ENCODE measurements at places on chromosomes 5 and 9. TPM values are rescaled to one million over a fixed set of nuclear protein-coding genes. Genes with fewer than 3 reads are reported as not detected.

GRCh38 chr5:16750445-16750844, 133.6 kb upstream of the RETREG1 start:
- no peak for DNase-seq

- no peak for DNase-seq
Measured at GRCh38 chr5:146016764-146017484, 80.5 kb downstream of the SH3RF2 start.

- no peak for DNase-seq
Measured at GRCh38 chr5:127586811-127587210, 62.1 kb upstream of the CTXN3 start.

DNA sequence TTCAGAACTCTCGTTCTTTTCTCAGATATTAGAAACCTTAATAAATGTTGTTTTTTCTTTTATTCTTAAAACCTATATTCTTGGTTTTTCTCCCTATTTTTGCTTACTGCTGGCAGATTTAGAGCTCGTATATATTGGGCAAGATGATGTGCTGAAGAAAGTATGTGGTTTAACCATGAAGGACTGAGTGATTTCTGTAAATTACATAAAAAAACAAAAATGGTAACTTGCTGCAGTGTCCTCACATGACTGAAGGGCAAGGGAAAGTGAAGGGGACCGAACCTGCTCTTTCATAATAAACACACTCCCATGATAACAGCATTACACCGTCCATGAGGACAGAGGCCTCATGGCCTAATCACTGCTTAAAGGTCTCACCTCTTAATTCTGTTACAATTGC, 393.8 kb upstream of the ZNF608 start:
- no peak for DNase-seq

DNA sequence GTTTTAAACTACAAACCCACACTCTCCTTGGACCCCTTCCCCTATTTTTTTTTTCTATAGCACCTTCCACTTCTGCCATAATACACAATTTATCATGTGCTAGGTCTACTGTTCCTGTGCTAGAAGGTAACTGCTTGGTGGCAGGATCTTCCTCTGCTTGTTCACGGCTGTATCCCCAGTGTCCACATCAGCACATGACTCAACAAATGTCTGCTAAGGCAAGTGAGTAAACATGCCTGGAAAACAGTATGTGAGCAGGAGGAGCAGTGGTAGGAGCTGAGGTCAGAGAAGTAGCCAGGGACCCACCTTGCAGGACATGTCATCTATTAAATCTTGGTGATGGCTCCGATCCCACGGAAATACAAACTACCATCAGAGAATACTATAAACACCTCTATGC, 79.4 kb downstream of the AUH start:
- no peak for DNase-seq

- no peak for DNase-seq
Measured at GRCh38 chr9:132249123-132249522, 87.3 kb downstream of the NTNG2 start.

GRCh38 chr9:123235448-123235847, 32.9 kb downstream of the STRBP start:
- DNase-seq, result no peak

GRCh38 chr5:91642581-91642980, 259.5 kb upstream of the ARRDC3 start:
- DNase-seq, result no peak

DNA sequence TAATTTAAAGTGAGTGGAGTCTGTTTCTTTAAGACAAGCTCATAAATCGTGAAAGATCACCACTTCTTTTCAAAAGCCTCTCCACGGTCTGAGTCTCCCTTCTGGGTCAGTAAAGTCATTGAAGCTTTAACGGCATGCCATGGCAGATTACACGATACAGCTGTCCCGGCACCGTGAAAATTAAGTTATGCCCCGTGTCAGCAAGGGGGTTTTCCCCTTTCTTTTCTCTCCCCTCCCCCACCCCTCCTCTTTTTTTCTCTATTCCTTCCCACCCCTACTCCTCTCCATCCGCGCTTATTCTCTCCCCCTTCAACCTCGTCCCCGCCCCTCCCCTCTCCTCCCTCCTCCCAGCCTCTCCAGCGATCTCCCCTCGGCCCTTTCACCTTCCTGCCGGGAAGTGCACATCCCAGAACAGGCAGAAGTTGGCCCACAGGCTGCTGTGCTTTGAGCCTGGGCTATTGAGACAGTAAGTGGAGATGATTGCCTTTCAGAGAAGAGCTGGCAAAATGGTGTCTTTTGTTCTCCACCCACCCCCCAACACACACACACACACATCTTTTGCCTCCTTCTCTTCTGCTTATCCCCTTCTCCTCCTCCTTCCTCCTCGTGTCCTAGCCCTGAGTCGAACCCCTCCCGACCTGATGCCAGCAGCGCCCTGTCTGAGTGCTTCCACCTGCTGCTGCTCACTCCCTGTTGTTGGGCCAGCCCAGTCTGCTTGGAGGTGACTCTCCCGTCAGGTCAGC, 44.1 kb downstream of the GAS1 start:
- no peak for DNase-seq

DNA sequence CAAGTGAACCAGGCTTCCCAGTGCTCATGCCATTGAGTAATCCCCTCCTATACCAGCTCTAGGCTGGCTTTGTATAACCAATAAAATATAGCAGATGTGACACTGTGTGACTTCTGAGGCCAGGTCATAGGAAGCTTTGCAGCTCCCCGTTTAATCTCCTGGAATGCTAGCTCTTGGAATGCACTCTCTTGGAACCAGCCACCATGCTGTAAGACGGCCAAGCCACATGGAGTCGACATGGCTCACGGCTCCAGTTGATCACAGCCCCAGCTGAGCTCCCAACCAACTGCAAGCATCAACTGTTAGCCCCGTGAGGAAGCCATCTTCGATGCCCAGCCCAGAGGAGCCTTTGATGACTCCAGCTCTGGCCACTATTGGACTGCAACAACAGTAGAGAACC, 74.5 kb downstream of the SH3TC2 start:
- DNase-seq, result no peak

GRCh38 chr9:5622016-5622415, 6.9 kb upstream of the RIC1 start:
- DNase-seq, result no peak

- peak; percentile 92 for DNase-seq
Measured at GRCh38 chr5:98763001-98763630, 10.3 kb upstream of the RGMB start.

- no peak for DNase-seq
Measured at GRCh38 chr5:174425271-174425963, 299.0 kb upstream of the MSX2 start.

DNA sequence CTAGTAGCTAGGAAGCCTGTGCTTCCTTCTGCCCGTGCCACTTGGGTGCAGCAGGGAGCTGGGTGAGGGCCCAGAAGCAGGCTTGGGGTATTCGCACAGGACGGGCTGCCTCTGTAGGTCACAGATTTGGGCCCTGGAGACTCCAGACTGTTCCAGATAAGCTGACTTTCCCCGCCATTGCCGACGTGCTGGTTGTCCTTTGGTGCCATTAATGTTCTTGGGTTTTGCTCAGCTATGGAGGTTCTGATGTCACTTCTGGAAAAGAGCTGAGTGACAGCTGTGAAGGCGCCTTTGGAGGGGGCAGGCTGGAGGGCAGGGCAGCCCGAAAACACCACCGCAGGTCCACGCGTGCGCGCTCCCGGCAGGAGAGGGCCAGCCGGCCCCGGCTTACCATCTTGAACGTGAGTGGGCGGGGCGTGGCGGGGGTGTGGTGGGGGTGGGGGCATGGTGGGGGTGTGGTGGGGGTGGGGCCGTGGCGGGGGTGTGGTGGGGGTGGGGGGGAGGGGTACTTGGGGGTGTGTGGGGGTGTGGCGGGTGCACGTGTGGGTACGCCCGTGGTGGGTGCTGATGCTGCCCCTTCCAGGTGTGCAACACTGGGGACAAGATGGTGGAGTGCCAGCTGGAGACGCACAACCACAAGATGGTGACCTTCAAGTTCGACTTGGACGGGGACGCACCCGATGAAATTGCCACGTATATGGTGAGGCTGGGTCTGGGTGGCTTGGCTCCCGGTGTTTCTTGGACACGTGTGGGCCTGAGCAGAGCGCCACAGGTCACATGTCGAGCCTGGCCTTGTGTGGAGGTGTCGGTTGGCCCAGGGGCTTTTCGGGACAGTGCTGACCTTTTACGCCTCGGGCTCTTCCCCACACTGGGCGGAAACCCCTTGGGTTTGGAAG, 79.6 kb downstream of the WNK2 start:
- no peak for DNase-seq

- DNase-seq, result no peak
Measured at GRCh38 chr5:90901261-90901660, 342.7 kb downstream of the ADGRV1 start.

GRCh38 chr9:89939181-89939580, 334.4 kb downstream of the GADD45G start:
- DNase-seq, result no peak

- no peak for DNase-seq
Measured at GRCh38 chr5:12246036-12246435, 341.8 kb upstream of the CTNND2 start.

DNA sequence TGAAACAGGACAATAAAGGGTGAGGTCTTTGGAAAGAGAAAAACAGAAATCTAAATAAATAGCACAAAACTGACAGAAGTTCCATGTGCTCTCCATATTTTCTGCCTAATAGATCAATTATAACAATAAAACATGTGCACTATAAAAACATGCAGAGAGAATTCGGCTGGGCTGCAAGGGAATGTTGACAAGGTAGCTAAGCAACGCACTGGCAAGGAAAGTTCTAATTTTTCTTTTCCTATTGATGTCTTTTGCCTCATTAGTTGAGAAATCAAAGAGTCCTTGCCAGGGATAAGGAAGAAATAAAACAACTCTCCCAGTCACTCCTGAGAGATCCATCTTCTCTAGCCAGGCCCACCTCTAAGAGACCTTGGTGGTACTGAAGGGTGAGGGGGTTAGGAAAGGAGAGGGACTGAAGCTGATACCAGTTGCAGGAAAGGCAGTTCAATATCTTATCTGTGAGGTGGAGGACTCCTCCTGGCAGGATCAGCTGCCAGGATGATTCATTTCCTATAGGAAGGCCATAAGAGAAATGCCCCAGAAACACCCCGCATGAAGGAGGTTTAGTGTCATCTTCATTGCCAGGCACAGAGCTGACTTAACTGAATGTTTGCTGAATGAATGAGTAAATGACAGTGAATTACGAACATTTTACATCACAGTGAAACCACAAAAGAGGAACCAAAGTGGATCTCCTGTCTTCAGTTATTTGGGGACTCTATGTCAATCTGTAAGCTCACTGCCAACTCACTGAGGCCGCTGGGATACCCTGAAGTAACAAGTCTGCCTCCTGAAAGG, 63.7 kb upstream of the IFNK start:
- no peak for DNase-seq

DNA sequence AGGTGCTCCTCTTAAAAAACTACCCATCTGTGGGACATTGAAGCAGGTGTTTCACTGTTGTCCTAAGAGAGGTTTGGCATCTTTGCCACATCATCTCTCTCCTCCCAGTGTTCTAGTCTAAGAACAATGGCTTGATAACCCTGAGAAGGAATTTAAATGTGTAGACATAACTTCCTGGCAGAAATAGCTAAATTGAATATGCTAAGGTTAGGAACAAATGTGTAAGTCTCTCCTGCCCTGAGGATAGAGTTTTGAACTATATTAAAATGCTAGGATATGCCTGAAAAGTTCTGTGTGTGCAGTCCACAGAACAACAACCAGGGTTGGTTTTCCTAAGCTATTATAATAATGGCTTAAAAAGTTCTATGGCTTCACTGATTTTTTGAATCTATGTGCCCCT, 106.6 kb downstream of the LRRC70 start:
- no peak for DNase-seq

- DNase-seq, result peak; percentile 97
Measured at GRCh38 chr5:170491479-170491878, 12.3 kb upstream of the KCNIP1 start.

DNA sequence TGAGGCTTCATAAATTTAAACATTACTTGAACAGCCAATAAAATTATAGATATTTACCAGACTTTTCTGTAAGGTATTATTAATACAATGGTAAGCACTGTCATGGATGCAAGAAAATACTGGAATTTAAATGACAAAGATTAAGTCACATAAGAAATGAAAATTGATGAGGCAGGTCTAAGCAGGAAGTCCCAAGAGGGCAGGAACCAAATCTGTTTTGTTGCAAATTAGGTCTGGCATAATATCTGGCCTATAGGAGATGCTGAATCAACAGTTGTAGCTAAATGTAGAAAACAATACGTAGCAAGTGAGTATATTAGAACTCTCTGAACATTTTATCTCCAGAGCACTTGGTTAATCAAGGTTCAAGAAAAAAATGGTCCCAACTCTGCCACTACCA, 142.5 kb downstream of the EBF1 start:
- DNase-seq, result no peak

DNA sequence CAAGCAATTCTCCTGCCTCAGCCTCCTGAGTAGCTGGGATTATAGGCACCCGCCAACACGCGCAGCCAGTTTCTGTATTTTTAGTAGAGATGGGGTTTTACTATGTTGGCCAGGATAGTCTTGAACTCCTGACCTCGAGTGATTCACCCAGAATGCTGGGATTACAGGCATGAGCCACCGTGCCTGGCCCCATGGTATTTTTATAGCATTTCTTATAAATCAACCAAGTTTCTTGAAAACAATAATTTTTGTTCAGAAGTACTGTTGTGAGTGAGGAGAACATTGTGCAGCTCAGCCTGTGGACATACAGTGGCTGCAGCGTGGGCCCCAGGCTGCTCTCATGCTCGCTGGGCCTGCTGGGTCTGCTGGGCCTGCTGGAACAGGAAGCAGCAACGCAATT, 45.3 kb downstream of the MAP1B start:
- DNase-seq, result no peak

- peak; percentile 89 for DNase-seq
Measured at GRCh38 chr5:176530983-176531901, 6.0 kb downstream of the RNF44 start.

The CA9 gene
- total RNA-seq, result not detected

The SPEF2 gene
- not detected for total RNA-seq

The SEMA5A gene
- 9.1 TPM for total RNA-seq

The PGGT1B gene
- total RNA-seq, result 27.5 TPM

The DND1 gene
- 0.16 TPM for total RNA-seq

The MSANTD3 gene
- 79.4 TPM for total RNA-seq

The TMEM215 gene
- not detected for total RNA-seq

The RNF183 gene
- not detected for total RNA-seq

The OLFML2A gene
- total RNA-seq, result 7.8 TPM

The CTXN3 gene
- not detected for total RNA-seq

The SPINK13 gene
- not detected for total RNA-seq

The SGCD gene
- not detected for total RNA-seq

The PCDHGA6 gene
- total RNA-seq, result 1.4 TPM

The ZFP37 gene
- 0.31 TPM for total RNA-seq

The CSNK1G3 gene
- 75.1 TPM for total RNA-seq

The TGFBI gene
- total RNA-seq, result 172 TPM

The IFNA2 gene
- total RNA-seq, result not detected

The EQTN gene
- total RNA-seq, result not detected

The FAM13B gene
- 32.7 TPM for total RNA-seq

The CBY3 gene
- not detected for total RNA-seq

The SHOC1 gene
- not detected for total RNA-seq

The PTGR1 gene
- total RNA-seq, result 86.8 TPM

The ZNF354C gene
- total RNA-seq, result not detected

Data from SJSA1 (cell line).